ENCODE measurements at places on chromosomes 7 and 10. TPM values are rescaled to one million over a fixed set of nuclear protein-coding genes. Genes with fewer than 3 reads are reported as not detected.

The WNT2 gene
- not detected for total RNA-seq

The UBE2D1 gene
- 39.5 TPM for total RNA-seq

The GHRHR gene
- not detected for total RNA-seq

The AKR1C8 gene
- not detected for total RNA-seq

The BMPR1A gene
- total RNA-seq: 87.7 TPM

The C7orf33 gene
- not detected for total RNA-seq

The PAPSS2 gene
- total RNA-seq: 19.6 TPM

The SCD gene
- total RNA-seq: 781 TPM

The LRRD1 gene
- total RNA-seq: 0.08 TPM

DNA sequence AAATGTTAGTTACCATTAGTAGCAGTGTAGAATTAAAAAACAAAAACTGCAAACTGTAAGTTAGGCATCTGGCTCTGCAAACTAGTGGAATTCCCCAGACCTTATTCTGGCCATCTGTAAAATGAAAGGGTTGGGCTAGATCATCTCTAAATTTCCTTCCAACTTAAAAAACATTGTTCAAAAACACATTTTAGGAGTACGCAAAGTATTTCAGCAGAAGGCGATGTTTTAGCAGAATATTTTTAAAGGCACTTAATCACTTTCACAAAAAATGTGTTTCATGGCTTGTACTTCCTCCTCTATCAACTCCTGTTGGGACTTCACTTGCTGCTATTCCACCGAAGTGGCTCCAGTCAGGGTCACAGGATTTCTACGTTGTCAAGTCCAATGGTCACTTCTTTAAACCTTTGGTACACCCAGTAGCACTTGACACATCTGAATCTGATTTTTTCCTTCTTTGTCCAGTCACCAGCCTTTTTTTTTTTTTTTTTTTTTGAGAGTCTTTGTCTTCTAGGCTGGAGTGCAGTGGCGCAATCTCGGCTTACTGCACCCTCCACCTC, 169.0 kb downstream of the AHR start:
- DNase-seq: no peak

- DNase-seq: no peak
Observed at GRCh38 chr10:11141571-11142091, 124.0 kb downstream of the CELF2 start.

GRCh38 chr10:59852670-59853069, 53.7 kb downstream of the CCDC6 start:
- no peak for DNase-seq

GRCh38 chr7:23205577-23205908, 23.7 kb downstream of the NUP42 start:
- no peak for DNase-seq

- DNase-seq: no peak
Observed at GRCh38 chr10:101484175-101484745, 103.8 kb downstream of the POLL start.

- no peak for DNase-seq
Observed at GRCh38 chr10:12081879-12082557, 13.3 kb downstream of the DHTKD1 start.

DNA sequence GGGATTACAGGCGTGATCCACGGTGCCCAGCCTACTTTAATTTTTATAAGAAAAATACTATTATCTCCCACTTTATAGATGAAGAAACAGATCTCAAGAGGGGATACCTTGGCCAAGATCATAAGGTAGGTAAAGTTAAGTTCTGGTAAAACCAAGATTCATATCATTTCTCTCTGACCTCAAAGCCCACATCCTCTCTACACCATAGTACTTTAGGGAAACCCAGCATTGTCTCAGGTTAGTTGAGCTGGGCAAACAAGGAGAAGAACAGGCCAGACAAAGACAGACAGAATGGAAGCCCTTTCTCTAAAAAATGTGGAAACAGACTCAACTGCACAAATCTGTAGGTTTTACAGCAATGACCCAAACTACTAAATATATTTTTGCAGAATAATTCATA, 197.7 kb upstream of the FRMD4A start:
- DNase-seq: no peak

GRCh38 chr7:90599892-90600555, 3.9 kb downstream of the CDK14 start:
- DNase-seq: no peak

DNA sequence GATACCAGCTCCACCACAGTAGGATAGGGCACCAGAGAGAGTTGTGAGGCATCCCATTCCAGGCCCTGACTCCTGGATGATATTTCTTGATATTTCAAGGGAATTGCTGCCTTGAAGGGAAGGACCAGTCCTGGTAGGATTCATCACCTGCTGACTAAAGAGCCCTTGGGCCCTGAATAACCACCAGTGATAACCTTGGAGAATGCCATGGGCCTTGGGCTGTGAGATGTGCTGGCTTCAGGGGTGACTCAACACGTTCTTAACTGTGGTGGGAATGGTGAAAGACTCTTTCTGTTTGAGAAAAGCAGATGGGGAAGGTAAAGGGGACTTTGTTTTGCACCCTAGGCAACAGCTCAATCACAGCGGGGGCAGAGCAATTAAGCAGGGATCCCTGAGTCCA, 21.4 kb upstream of the ASZ1 start:
- DNase-seq: no peak

DNA sequence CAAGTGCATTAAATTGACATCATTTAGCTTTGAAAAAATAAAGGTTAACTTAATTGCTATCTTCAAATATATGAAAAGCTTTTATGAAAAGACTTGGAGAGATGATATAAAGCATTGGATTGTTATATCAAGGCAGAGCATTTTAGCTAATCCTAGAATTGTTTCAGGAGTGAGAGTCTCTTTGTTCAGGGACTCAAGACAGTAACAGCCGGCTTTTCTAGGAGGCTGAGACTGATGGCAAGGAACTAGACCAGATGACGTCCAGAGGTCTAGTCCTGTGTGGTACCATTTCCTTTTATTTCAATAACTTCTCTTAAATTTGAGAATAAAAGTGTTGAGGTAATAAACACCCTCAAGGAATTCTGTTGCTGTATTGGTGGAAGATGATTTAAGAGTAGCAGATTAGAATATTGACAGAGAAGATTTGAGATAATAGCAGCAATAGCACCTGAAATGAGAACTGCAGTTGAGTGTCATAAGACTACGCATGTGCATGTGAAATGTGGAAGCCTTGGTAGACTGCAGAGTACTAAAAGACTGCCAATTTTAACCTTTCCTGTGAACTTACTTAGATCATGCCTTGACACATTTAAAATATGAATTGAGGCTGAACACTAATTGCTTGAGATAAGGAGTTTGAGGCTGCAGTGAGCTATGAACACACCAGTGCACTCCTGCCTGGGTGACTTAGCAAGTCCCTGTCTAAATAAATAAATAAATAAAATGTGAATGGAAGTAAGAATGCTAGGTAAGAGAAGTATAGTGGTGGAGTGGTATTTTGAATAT, 79.6 kb downstream of the ZNRF2 start:
- DNase-seq: no peak

DNA sequence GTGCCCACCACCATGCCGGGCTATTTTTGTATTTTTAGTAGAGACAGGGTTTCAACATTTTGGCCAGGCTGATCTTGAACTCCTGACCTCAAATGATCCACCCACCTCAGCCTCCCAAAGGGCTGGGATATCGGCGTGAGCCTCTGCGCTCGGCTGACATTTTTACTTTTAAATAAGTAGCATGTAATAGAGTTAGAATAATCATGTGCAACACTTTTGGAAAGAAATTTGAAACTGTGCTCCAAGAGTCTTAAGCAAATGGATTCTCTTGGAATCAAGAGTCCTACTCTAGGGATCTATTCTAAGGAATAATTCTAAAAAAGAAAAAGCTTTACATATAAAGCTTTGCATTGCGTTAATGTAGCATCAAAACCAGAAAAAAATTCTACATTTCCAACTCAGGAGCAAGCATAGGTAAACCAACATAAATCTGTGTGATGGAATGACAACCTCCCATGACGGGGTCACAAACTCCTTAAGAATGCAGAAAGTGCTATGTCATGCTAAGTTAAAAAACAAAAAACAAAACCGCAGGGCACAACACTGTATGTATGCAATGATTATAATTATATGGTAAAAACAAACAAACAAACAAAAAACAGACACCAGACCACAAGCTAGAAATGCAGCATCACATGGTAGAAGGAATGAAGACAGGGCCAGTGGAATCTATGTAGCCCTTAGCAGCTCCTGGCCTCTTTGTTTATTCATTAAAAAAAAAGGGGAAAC, 98.7 kb downstream of the RNF216 start:
- DNase-seq: peak; percentile 25

GRCh38 chr10:36236931-36237330, 594.8 kb upstream of the FZD8 start:
- no peak for DNase-seq

GRCh38 chr10:113304726-113305125, 248.1 kb upstream of the HABP2 start:
- DNase-seq: no peak

DNA sequence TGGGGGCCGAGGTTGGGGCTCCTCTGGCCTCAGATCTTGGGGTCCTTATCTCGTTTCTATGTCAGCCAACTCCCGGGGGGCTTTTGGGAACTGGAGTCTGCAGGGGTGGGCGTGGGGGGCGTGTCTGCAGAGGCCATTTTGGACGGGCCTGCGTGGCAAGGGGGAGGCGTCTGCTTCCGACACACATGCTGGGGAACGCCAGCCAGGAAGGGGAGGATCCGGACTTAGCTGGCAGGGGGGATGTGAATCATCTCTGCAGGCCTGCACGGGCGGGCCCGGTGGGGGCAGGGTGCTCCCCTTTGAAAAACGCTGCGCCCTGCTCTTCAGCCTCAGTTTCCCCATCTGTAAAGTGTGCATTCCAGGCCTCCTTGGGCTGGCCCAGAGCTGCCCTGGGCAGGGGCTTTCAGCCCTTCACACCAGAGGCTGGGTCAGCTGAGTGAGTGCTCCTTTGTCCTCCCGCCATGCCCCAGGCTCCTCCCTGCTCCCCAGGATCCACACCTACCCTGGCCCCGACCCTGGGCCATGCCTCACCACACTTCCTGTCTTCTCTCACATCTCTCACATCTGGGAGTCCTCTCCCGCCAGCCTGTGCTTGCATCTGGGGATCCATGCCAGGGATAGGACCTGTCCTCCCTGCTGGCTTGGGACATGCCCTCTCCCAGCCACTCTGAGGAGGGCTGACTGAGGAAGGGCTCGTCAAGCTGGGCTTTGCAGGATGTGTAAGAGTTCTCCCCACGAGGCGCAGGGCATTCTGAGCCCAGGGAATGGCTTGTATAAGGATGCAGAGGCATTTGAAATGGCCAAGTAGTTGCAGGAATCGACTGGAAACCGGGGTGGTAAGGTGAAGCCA, 172.6 kb upstream of the TNRC18 start:
- DNase-seq: peak; percentile 55

- DNase-seq: peak; percentile 36
Observed at GRCh38 chr10:95415621-95416031, 124.8 kb upstream of the PDLIM1 start.

DNA sequence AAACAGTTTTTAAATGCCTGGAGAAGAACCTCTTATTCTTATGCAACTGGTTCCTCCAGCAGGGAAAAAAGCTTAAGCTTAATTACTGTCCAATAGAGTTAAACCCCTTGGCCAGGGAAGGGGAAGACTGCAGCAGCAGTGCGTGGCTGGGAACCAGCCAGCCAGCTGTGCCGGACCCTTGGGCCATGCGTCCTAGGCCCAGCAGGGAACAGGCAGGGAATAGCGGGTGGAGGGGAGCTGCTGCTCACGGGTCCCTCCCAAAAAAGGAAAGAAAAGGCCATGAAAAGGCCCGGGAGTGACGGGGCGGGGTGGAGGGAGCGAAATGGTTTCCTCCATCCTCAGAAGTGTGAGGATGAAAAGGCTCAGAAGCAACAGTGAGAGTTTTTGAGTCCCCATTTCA, 35.2 kb upstream of the HECW1 start:
- DNase-seq: peak; percentile 19

- DNase-seq: no peak
Observed at GRCh38 chr7:106471021-106471420, 186.2 kb upstream of the NAMPT start.

DNA sequence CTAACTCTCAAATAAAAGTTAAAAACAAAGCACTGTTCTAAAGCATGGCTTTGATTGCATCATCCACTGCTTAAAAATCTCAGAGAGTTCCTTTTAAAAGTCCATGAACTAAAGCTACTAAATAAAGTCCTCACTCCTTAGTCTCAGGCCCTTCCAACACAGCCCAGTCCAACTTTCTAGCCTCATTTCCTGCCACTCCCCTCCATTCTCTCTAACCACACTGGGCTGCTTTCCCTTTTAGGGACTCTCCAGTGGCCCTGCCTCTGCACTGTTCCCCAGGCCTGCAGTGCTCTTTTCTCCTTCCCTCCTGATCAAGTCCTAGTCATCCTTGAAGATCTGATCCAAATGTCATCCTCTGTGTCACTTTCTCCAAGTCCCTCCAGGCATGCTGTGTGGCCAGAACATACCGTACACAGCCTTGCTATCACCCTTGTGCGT, 56.9 kb upstream of the PPP1R3C start:
- DNase-seq: peak; percentile 7

DNA sequence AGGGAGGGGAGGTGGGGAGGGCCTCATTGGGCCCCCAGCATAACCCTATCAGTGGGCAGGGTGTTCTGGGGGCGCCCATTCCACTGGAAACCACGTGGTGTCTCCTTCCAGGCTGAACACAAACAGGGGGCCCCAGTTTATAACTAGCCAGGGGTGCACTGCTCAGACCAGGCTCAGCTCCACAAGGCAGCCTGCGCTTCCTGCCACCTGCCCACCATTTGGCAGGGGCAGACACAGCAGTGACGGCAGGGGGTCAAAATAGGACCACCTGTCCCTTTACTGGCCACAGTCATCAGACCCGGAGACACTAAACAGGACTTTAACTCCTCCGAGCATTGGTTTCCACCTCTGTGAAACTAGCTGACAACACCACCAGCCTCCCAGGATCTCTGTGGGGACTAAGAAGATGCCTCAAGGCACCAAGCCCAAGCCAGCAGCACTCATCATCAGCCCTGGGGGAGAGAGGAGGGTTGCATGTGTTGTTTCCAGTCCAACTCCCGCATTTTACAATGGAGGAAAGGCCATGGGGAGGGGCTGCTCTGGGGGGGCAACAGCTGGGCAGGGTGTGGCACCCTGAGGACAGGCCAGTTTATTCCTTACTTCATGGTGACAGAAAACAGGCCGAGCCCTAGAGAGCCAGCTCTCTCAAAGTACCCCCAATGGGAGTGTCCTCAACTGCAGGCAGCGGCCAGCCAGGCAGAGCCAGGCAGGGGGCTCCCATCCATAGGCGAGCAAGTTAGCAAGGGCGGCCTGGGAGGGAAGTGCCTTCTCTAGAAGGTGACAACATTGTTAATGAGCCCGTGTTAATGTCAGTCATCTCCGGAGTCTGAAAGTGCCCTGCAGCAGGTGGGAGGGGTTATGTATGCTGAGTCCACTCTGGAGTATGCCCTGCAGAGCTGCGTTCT, 127.6 kb downstream of the TNS3 start:
- DNase-seq: no peak

GRCh38 chr7:113200281-113200680, 81.9 kb upstream of the SMIM30 start:
- no peak for DNase-seq

Measured in GM23338 (cell line).